Stimulated activated CD4-positive, alpha-beta T cell treated with anti-CD3 and anti-CD28 coated beads, Interleukin-4, amount 100 ng/mL, for 4 hours (primary cell): ENCODE measurements at places on chromosomes 13 and 19.

DNA sequence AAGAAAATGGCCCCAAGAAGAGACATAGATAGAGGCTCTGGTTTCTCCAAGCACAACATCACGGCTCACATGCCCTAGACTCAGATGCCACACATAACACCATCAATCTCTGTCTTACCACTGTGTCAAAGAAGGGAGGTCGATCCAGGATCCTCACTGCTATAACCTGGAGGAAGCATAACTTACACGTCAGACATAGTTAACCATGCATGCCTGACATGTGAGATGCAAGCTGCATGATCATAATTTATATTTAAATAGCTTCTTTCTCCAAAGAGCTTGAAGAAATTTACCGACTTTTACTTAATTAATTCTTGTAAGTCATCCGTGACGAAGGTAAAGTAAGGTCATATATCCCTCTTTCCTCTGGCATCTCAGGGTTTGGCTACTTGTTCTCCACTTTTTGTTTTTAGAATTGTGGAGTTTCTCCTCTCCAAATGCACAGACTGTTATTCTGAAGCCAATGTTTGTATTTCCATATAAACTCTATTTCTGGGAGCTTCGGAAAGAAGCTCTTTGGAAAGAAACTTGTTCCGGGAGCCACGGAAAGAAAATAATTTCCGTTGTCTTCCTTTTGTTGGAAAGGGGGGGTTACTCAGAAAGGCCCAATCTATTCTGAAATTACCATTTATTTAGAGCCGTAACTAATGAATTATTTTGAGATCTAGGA lies 205.6 kb downstream of the LHFPL6 start:
- no peak for DNase-seq

GRCh38 chr19:55581145-55581822 lies 636 bp upstream of the ZNF579 start:
- DNase-seq = no peak

GRCh38 chr19:57816652-57817051 lies 1.9 kb upstream of the ZNF552 start:
- no peak for DNase-seq

DNA sequence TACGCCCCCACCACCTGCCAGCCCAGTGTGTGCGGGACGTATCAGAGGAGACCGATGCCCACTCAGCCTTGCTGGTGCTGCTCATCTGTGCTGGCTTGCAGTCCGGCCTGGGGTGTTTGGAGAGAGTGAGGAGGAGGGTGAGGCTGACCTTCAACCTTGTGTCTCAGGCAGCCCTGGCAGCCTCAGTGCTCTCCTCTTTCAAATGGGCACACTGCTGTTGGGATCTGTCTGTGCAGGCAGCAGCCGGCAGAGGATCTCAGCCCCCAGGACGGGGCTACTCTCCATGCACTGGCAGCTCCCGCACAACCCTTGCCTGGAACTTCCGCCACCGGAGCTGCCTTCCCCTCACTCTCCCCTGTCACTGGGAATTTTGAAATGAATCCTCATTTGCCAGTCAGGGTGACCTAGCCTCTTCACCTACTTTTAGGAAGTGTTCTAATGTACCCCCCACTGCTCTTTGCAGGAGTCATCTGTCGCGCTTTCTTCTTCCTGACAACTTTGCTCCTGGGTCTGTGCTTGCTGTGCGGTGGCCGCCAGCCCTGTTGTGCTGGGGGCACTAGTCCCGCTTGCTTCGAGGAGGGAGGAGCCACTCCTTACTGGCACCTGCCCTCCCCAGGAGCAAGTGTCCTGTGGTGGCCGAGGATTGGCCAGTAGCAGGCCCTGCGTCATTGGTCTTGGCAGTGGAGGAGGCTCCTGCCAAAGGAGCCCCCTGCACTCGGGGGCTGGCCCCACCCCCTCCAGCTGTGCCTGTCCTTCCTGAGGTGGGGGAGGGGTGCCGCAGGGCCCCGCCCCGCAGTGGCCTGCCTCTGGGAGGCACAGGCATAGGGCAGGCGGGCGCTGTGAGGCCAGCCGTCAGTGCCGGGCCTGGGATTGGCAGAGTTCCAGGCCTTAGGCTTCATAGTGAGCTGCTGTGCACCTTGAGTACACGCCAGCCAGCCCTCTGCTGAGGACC lies 53.4 kb downstream of the TSSK6 start:
- no peak for DNase-seq

DNA sequence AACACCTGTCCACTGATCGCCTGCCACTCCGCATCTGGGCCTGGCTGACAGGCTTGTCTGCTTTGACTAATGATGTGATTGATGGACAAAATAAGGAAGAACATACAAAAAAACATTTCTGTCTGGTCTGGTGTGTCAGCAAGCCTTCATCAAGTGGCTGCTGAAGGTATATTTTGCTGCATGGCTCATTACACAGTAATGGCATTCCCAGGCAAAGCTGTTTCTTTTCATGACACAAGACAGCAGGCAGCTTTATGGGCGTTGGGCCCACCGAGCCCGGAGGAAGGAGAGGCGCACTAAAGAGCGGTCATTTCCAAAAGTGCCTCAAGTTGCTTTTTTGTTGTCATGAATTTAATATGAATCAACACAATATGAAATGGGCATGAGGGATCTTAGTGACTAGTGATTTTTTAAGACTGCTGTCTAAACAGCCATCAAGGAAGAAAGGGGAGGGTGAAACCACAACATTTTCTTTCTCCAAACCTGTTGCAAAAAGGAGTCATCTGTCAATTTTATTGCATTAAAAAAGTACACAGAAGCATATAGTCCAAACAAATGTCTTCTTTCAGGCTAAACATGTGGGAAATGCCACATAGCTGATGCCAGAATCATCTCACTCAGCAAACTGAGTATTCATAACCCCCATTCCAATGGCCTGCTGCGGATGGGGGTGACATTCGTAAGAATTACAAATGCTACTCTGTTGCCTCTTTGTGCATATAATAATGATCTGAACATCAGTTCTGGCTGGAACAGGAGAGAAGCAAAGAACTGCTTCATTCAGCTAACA lies 476.6 kb downstream of the ZNF536 start:
- DNase-seq = no peak

DNA sequence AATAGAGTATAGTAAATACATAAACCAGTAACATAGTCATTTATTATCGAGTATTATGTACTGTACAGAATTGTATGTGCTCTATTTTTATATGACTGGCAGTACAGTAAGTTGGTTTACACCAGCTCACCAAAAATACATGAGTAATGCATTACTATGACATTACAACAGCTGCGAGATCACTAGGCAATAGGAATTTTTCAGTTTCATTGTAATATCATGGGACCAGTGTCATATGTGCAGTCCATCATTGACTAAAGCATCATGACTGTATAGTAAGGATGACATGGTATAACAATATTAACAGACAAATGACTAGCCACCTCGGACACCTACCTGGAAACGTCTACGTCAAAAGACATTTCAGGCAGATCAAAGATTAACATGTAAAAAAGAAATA lies 33.6 kb downstream of the ATP7B start:
- no peak for DNase-seq

- DNase-seq = no peak
These were observed 8.1 kb upstream of the RABAC1 start for GRCh38 chr19:41967054-41967783.

GRCh38 chr19:35729763-35730162 lies 12.0 kb downstream of the KMT2B start:
- no peak for DNase-seq

DNA sequence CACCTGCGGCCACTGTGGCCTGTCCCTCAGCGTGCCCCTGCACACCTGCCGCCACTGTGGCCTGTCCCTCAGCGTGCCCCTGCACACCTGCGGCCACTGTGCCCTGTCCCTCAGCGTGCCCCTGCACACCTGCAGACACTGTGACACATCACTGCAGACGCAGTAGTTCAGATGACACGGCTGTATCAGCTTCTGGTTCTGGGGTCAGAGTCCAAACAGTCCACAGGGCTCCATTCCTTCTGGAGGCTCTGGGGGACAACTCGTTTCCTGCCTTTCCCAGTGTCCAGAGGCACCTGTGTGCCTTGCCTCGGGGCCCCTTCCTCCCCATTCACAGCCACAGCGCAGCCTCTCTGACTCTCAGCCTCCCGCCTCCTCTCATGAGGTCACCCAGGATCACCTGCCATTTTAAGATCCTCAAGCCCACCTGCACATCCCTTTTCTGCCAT lies 5.5 kb downstream of the SF3A2 start:
- DNase-seq = no peak

- DNase-seq = no peak
These were observed 752.8 kb downstream of the LIG4 start for GRCh38 chr13:107462501-107462900.

DNA sequence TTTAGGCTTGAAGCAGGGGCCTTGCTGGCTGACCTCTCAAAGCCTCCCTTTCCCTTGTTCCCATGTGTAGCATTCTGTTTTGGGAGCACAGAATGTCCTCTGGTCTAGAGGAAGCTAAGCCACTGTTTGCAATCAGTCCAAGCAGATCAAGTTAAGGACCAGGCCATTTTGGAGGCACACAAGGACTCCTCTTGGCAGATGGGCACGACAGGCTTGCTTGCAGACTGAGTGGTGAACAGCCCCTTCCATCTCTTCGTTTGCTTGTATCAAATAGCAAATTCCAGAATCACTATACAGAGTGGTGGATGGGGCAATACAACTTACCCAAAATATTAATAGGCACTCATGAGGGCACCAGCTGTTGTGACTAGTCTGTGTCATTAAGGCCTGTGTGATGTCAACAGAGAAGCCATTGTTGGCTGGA lies 215.5 kb upstream of the SERP2 start:
- no peak for DNase-seq

GRCh38 chr13:36061054-36061453 lies 70.1 kb downstream of the DCLK1 start:
- no peak for DNase-seq

GRCh38 chr13:102042746-102043145 lies 359.1 kb downstream of the FGF14 start:
- no peak for DNase-seq

DNA sequence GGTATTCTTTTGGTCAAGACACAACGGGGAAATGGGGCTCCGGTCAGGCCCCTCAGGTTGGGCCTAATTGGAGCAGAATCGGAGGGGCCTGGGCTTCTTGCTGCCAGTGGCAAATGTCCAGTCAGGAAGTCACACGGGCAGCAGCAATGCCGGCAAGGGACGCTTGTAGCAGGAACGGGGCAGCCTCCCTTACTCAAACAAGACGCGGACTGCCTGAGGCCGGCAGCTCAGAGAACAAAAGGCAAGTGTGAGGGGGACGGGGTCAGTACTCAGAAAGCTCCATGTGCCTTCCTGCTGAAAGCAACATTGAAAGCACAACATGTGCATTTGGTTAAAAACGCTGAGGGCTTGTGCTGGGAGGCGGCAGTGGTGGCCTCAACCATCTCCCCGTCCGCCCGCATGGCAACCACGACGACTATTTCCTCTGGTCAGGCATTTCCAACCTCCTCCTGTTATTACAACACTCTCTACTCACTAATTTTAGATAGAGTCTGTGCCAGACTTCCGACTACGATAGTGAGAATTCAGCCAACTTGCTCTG lies 20.5 kb upstream of the RASA3 start:
- no peak for DNase-seq

GRCh38 chr13:104632736-104633135 lies 1566.5 kb upstream of the SLC10A2 start:
- no peak for DNase-seq

GRCh38 chr13:80469853-80470381 lies 129.0 kb upstream of the SPRY2 start:
- DNase-seq = no peak

GRCh38 chr19:13931391-13932148 lies 6.6 kb downstream of the PODNL1 start:
- no peak for DNase-seq

GRCh38 chr19:1136621-1137317 lies 33.0 kb downstream of the GPX4 start:
- no peak for DNase-seq

- DNase-seq = no peak
These were observed 32.1 kb downstream of the KCTD12 start for GRCh38 chr13:76853921-76854608.

- DNase-seq = no peak
These were observed 7.7 kb downstream of the AKAP8 start for GRCh38 chr19:15371786-15372380.

DNA sequence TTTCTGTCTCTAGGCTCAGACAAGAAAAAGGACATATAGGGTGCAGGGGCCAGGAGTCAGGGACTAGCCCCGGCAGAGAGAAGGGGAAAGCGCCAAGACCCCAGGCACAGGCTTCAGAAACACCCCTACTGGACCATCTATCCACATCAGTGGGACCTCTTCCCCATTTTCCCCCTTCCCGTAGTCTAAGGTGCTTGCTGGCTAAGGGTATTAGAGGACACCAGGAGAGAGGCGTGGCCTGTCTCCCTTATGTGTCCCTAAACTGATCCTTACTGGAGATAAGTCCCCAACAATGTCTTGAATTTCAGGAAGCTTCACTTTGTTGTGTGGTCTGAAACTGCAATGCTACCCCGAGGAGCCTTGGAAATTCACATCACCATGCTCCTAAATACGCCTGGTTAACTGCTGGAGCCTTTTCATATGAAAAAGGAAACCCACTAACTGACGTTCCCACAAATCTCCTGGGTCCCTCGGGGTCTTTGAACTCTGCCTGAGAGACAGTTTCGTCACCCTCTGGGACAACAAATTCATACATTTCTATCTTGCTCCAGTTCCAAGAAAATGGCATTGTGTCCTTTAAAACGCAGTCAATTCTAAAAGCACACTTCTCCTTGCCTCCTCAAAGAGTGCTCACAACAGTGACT lies 197.7 kb downstream of the COL4A1 start:
- no peak for DNase-seq

GRCh38 chr13:25375727-25376358 lies 4.1 kb downstream of the ATP8A2 start:
- no peak for DNase-seq

DNA sequence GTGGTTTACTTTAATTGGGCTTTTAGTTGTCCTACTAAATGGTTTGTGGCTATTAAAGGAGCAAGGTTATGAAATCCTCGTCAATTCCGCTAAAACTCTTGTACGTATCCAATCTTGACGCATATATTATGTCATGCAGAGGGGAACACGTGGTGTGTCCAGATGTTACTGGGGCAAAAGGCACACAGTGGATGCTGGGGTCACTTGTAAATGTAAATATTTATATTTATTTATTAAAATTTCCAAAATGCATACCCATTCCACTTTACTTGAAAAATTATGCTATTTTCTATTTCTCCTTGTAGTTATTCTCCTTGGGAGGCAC lies 36.7 kb upstream of the SLC46A3 start:
- DNase-seq = no peak

DNA sequence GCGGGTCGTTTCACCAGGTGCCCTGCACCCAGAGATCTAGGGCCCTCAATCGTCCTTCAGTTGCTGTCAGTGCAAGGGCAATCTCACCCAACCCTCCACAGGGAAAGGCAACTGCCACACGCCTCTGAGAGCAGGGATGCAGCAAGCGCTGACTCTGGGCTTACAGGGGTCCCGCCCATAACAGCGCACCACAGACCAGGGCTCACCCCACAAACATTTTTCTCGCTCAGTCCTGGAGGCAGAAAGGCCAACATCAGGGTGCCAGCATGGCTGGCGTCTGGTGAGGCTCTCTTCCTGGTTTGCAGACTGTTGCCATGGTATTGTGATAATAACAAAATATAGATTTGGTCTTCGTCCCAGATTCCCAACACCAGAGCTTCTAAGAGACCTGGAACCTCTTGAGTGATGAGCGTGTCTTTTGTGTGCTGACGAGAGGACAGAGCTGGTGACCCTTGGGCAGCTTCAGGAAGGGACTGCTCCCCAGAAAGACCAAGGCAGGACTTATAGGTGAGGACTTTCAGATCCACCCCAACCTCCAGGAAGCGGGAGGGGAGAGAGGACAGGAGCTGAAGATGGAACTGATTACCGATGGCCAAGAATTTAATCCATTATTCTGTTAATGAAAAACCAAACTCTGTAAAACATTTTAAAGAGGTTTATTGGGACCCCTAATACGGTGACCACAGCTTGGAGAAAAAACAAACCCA lies 51.3 kb downstream of the C13orf46 start:
- DNase-seq = no peak
